ENCODE measurements at places on chromosomes 7 and 10.

DNA sequence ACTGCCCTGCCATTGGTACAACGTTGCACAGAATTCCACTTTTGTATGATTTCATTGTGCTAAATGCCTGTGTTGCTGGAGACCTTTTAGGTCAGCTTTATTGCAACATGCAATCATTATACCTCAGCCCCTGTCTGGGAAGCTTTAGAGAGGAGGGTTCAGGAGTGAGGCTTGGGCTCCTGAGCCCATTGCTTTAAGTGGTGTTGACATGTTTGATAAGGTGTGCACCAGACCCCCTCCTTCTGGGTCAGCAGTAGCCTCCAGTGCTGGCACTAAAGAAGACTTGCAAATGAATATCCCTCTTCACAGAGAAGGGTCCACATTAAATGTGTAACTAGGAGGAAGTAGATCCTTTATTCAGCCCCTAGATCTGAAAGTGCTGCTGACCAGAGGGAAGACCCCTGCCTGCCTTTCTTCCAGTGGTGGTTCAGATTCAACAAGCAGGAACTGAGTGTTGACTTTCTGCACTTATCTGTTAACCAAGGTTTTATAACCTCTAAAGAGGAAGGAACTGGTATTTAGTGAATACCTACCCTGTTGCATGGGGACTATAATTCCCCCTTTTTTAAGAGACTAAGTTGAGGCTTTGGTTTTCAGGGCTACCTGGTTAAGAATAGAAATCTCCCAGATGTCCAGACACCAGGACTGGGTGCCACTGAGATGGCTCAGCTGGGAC is 369.4 kb upstream of the IGFBP3 start:
- DNase-seq, result no peak

- no peak for DNase-seq
These were observed 9.0 kb upstream of the ADCYAP1R1 start for GRCh38 chr7:31043051-31043471.

- DNase-seq, result no peak
These were observed 8.9 kb upstream of the LBX1 start for GRCh38 chr10:101237982-101238731.

GRCh38 chr10:5509691-5510090 is 10.3 kb upstream of the CALML5 start:
- DNase-seq, result no peak

DNA sequence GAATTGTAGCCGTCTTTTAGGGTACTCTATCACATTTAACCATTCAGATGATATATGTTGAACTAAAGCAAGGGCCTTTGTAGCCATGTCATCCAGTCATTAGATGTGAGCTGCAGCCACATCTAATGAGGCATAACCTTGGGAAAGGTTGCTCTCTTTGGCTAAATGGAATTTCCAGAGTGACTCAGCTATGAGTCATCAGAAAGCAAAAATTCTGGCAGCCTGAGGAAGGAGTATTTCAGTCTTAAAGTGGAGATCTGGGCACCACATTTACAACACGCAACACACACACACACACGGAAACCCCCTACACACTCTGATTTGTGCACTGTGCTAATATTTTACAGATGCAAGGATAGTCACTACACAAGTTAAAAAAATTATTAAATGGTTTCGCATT is 176.9 kb upstream of the ZWINT start:
- DNase-seq, result no peak

DNA sequence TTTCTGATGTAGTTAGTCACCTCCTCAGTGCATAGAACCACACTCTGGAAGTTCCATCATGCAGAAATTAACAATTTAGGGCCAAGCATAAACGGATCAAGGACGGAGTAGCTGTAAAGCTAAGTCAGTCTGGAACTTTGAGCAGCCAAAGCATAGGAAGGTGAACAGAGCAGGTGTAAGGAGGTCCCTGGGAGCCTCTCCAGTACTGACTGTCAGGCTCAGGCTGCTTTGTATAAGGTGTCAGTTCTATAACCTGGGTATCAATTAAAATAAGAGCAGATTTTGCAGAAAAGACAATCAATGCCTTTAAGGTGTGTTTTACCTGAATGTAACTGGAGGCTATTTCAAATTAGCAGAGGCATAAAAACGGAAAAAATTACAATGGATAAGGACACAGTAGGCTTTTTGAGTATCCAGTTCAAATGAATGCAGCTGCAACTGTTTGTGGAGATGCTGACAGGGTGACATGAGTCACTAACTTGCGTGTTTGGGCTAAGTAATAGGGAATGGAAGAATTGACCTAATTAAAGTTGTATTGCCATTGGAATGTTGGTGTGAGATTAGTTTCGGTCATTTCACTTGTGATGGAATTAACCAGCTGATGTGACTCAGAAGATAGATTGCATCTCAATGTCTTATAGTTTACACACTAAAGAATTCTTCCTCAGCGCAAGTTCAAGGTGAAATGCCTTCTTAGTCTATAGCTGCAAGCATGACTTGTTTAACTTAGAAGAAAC is 417.9 kb upstream of the CNTNAP2 start:
- DNase-seq, result no peak

- no peak for DNase-seq
These were observed 214.6 kb downstream of the SORCS1 start for GRCh38 chr10:106949680-106950478.

DNA sequence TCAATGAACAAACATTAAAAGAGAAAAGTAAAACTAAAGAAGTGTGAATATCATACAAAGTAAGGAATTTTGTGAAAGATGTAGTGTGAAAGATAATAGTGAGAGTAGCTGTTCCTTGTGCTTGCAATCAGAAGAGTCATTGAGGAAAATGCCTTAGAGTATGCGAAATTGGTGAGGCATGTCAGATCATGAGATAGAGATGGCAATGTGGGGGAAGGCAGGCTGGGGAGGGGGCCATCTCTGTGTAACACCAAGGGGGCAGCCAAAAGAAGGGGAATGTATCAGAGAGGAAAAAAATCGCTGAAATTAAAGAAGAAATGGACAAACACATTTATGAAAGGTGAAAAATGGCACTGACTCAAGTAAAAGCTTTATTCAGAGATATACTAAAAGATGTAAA is 19.6 kb upstream of the PRKAR2B start:
- DNase-seq, result no peak

Data from NCI-H187 (cell line).